Progenitor cell of endocrine pancreas (in vitro differentiated cells): ENCODE measurements at places on chromosomes 4 and X.
A peak's percentile ranks its signal among the peaks of the same experiment; 100 is the strongest.

- no peaks in the 10 kb centered on the region for H3K27me3 ChIP-seq
- H3K36me3 ChIP-seq: no peaks in the 10 kb centered on the region
- H3K27ac ChIP-seq: no peak overlapping the region
- H3K4me1 ChIP-seq: no peaks in the 10 kb centered on the region
- no peak for DNase-seq
These were observed 9.7 kb downstream of the GIMD1 start for GRCh38 chr4:106358899-106359298.

DNA sequence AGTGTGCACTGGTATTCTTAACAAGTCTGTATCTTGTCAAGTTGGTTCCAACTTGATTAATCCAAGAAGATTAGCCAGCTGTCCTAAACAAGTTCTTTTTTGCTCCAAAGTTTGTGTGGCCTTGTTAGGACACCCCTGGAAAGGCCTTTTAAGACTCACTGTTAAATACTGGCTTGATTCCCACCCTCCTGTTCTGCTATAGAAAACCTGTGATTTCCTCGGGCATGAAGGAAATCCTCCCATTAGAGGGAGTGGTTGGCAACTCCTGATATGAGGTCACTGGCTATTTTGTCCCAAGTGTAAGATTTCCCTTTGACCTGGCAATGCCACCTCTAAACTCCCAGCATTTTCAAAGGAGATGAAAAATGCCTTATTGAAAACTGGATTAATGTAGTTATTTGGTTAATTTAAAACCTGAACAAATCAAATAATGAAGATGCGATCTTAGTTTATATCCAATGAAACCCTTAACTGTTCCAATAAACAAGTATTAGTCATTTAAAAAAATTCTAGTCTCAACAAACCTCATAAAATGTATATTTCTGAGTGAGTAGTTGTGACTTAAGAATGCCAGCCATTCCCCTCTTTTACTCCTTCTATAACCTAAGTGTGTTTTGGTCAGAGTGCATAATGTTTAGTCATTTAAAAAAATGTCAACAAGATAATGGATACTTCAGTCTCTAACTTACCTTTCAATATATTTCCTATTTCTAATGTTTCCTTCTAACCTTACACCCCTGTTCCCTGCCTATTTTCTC lies 94.4 kb downstream of the NPNT start:
- no peak overlapping the region for H3K27ac ChIP-seq
- no peak overlapping the region for H3K4me3 ChIP-seq
- no peak for DNase-seq
- H3K4me1 ChIP-seq: no peaks in the 10 kb centered on the region
- no peaks in the 10 kb centered on the region for H3K27me3 ChIP-seq

DNA sequence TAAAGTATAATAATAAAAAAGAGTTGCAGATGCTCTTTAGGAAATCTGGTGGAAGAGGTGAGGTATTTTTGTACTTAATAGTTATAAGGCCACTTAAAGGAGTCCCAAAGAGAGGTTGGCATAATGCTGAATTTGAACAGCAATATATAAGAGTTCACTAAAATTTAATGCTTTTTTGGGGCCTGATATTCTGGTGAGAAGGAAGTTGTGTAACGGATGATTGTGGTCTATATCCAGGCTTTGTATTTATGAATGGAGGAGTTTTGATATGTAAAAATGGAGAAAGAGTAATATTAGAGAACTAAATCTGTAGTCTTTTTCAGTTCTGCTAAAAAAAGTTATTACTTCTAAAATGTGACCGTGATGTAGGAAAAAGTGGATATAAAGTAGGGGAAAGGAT lies 20.4 kb downstream of the BMP2K start:
- H3K4me1 ChIP-seq: peaks cover 11% of the 10 kb centered on the region
- no peak for DNase-seq
- H3K27ac ChIP-seq: peak overlapping the region; percentile 42
- H3K36me3 ChIP-seq: peaks cover 13% of the 10 kb centered on the region
- H3K27me3 ChIP-seq: no peaks in the 10 kb centered on the region
- no peak overlapping the region for H3K4me3 ChIP-seq

- H3K36me3 ChIP-seq: no peaks in the 10 kb centered on the region
- no peak overlapping the region for H3K27ac ChIP-seq
- no peak overlapping the region for H3K4me3 ChIP-seq
- no peaks in the 10 kb centered on the region for H3K27me3 ChIP-seq
- H3K4me1 ChIP-seq: no peaks in the 10 kb centered on the region
- no peak for DNase-seq
These were observed 145.4 kb upstream of the RXFP1 start for GRCh38 chr4:158376106-158376840.

- no peaks in the 10 kb centered on the region for H3K27me3 ChIP-seq
- H3K4me1 ChIP-seq: no peaks in the 10 kb centered on the region
- H3K4me3 ChIP-seq: no peak overlapping the region
- DNase-seq: no peak
These were observed 396.7 kb downstream of the FSTL5 start for GRCh38 chr4:161767116-161767515.

DNA sequence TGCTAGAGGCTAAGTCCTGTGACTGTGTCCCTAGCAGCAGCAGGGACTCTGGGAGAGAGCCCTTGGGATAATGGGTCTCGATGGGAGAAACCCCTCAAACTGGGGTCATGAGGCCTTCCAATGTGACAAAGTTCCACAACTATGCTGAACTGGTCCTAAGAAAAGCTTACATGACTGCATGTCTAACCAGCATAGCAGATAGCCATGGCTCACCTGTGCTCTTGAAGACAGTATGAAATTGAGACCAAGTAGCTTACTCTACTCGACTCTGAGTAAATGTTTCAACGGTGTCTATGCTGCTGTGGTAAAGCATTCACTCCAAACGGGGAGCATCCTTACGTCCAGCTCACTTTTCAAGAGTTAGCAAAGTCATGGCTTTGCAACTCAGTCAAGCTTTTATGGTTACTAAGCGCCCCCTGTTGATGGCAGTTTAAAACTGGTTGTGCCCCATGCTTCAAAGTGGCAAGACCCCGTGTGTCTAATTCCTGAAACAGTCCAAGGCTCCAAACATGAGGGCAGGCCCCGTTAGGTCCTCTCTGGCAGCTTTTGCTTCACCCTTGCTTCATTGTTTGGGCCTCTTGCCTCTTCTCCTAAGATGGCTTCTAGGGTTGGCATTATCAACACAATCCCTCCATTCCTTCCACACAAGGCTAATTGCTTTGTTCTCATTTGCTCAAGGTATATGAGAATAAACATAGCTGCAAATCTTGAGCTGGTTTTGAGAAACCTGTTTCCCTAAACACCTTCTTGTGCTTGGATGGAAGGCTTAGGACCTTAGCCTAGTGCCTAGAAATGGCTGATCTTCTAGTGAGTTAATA lies 46.6 kb downstream of the CCNG2 start:
- H3K4me3 ChIP-seq: no peak overlapping the region
- no peaks in the 10 kb centered on the region for H3K36me3 ChIP-seq
- H3K27me3 ChIP-seq: peaks cover 2% of the 10 kb centered on the region
- H3K4me1 ChIP-seq: no peaks in the 10 kb centered on the region
- peak; percentile 54 for DNase-seq

DNA sequence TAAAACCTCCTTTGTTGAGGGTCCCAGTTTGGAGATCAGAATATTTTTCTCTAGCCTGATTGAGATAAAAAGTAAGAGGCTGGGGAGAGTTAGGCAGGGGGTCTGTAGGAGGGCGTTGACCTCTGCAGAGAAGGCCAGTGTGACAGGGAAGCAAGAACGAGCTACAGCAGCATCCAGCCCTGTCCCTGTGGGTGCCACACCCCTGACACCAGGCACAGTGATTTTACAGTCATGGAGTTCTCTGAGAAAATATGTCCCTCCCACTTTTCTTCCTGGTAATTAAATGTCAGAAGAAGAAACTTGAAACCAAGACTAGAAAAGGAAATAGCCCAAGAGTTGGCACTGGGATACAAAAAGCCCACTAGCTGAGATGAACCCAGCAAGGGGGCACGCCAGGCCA lies 25.0 kb upstream of the HELT start:
- H3K4me3 ChIP-seq: no peak overlapping the region
- no peak overlapping the region for H3K27ac ChIP-seq
- no peaks in the 10 kb centered on the region for H3K4me1 ChIP-seq
- peaks cover 8% of the 10 kb centered on the region for H3K27me3 ChIP-seq
- DNase-seq: no peak

DNA sequence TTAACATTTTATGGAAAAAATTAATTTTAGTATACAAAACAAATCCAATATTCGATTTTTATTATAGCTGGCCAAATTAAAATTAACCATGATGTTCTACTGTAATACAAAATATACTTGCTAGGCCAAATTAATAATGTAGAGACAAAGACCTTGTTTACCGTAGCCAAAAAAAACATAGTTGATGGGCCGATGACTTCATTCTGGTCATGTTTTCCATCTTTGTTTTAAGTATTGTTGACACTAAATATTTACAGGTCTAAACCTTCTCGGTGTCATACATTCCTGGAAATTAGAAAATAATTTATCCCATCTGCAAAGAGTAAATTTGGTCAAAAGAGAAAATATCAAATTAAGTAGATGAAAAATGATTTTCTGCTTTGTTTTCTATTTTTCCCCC lies 698.5 kb downstream of the GRID2 start:
- no peaks in the 10 kb centered on the region for H3K4me1 ChIP-seq
- no peak overlapping the region for H3K27ac ChIP-seq
- H3K4me3 ChIP-seq: no peak overlapping the region
- no peaks in the 10 kb centered on the region for H3K27me3 ChIP-seq
- DNase-seq: no peak

- no peaks in the 10 kb centered on the region for H3K27me3 ChIP-seq
- no peak overlapping the region for H3K27ac ChIP-seq
- no peaks in the 10 kb centered on the region for H3K4me1 ChIP-seq
- DNase-seq: no peak
These were observed 293.2 kb upstream of the SLC7A11 start for GRCh38 chr4:138535316-138535715.

DNA sequence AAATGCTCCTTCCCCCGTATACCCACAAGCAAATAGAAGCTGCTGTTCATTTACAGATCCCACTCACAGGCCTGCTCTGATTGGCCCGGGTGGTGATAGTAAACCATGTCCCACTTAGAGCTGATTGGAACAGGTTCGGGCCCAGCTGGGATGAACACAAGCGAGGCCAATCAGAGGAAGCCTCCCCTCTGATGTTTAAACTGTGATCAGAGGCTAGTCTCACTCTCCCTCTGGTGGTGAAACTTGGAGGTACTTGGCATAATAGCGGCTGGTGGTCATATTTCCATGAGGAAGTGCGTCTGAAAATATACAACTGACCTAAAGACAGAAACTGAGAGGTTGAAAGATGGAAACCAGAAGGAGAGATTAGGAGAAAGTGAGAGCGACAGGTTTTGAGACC lies 51.5 kb upstream of the TRPC3 start:
- no peak overlapping the region for H3K27ac ChIP-seq
- H3K4me3 ChIP-seq: no peak overlapping the region
- DNase-seq: no peak
- H3K4me1 ChIP-seq: peaks cover 3% of the 10 kb centered on the region
- peaks cover 13% of the 10 kb centered on the region for H3K27me3 ChIP-seq
- no peaks in the 10 kb centered on the region for H3K36me3 ChIP-seq
